Fibroblast of villous mesenchyme (primary cell): ENCODE measurements at places on chromosomes 16 and 17. TPM values are rescaled to one million over a fixed set of nuclear protein-coding genes. Genes with fewer than 3 reads are reported as not detected.

GRCh38 chr17:56876766-56877179, 37.1 kb downstream of the TRIM25 start:
- peak; percentile 27 for DNase-seq

GRCh38 chr17:43094129-43094835, 30.9 kb downstream of the BRCA1 start:
- peak; percentile 8 for DNase-seq

DNA sequence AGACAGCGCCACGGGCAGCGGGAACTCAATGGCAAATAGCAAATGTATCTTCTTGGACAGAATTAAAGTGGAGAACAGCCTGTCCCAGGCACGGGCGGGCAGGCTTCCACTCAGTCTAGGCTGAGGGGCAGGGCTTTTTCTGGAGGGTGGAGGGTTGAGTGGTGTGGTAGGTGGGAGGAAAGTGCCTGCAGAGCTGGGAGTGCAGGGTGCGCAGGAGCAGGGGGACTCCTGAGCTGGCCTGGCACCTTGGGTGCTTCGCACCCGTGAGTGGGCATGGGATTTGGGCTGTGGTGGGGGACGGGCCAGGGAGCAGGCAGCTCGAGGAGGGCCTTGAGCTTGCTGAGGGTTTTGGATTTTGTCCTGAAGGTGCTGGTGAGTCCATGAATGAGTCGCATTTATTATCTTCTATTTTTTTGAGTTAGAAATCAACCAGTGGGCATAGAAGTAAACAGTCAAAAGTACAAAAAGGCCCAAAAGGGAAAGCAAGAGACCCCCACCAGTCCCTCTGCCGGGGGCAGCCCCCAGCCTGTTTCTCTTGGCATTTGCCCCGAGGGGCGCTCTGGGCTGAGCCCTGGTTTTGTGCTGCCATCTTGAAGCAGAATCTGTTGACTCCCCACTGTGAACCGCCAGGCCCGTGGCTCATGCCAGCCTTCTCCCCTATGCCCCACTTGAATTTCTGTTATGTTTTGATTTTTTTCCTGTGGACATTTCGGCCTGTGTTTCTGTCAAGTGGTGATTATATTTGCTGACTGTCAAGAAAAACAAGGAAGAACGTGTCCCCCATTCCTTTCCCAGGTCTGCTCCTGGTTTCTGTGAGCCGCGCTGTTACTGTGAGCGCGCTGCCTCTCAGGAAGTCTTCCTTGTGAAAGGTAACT, 8.2 kb downstream of the ADORA2B start:
- DNase-seq: no peak

- no peak for DNase-seq
Observed at GRCh38 chr17:14845591-14846281, 419.4 kb downstream of the PMP22 start.

DNA sequence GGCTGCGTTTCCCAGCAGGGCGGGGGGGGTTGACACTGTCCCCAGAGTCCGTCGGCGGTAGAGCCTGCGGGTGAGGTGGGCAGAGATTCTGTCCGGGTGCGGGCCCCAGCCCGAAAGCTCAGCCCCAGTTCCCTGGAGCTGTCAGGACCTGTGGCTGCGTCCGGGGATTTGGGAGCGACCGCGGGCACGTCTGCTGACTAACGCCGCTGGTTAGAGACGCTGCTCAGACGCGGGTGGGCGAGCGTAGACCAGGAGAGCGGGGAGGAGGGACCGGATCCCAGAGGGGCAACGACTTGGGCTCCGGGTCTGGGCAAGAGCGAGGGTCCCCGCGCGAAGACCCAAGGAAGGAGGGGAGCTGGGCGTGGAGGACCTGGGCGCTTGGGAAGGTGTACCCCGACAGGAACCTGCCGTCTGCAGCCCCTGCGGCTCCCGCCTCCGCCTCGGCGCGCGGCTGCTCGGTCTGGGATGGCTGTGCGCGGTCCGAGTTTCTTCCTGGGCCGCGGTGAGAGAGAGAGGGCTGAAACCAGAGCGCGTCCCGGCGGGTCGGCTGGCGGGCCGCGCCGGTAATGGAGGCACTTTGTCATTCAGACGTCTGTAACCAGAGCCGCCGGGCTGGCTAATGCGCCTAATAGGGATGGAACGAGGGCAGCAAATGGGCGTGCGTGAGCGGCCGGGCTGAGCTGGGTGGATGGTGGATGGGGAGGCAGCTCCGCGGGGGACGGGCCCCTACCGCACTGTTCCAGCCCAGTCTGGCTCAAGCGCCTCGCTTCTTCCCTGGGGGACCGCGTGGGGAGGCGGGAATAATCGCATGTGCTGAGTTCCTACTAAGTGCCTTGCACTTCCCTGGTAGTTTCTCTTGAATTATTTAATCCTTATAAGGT, 2.3 kb downstream of the NGFR start:
- peak; percentile 18 for DNase-seq

GRCh38 chr17:31369266-31369665, 22.2 kb upstream of the RAB11FIP4 start:
- peak; percentile 72 for DNase-seq

- DNase-seq: peak; percentile 29
Observed at GRCh38 chr16:55701442-55702319, 45.9 kb downstream of the SLC6A2 start.

GRCh38 chr17:5364696-5365095, 54.8 kb downstream of the NUP88 start:
- no peak for DNase-seq

DNA sequence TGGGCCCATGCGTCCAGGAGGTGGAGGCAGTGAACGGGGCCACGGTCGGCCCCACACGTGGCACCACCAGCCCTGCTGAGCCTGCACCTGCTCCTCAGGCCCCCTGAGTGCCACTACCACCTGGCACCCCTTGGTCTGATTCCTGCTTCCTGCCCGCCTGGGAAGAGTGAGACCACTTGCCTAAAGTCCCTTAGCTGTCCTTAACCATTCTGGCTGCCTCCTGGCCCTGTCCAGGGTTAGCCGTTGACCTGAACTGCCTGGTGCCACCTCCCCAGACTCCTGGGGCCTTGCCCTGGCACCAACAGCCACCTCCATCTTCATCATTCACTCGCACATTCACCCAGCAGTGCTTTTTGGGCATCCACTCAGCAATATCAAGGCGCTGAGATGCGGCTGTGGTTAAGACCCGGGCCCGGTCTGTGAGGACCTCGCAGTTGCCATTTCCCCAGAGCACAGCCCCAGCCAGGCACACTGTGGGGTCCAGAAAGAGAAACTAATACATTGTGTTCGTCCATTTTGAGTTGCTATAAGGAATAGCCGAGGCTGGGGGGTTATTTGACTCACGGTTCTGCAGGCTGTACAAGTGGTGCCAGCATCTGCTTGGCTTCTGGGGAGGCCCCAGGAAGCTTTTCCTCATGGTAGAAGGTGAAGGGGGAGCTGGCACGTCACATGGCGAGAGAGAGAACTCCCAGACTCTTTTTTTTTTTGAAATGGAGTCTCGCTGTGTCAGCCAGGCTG, 318.4 kb downstream of the SEC14L1 start:
- DNase-seq: no peak

CD300LG gene
- total RNA-seq: not detected in 2 replicates

WNT9B gene
- total RNA-seq: under 0.01 TPM in 1 of 2 replicates, not detected in the other

NKD1 gene
- under 0.01 TPM in 1 of 2 replicates, not detected in the other for total RNA-seq

PLCG2 gene
- total RNA-seq: 0.43 and 0.64 TPM in 2 replicates

NEUROD2 gene
- not detected in 2 replicates for total RNA-seq

SCARF1 gene
- 0.64 and 1.3 TPM in 2 replicates for total RNA-seq

MLST8 gene
- 18.4 and 24.2 TPM in 2 replicates for total RNA-seq

ADAP2 gene
- total RNA-seq: 3.0 and 4.2 TPM in 2 replicates

NPW gene
- total RNA-seq: 0.32 and 1.3 TPM in 2 replicates
